ENCODE measurements at places on chromosomes 13 and 19.

DNA sequence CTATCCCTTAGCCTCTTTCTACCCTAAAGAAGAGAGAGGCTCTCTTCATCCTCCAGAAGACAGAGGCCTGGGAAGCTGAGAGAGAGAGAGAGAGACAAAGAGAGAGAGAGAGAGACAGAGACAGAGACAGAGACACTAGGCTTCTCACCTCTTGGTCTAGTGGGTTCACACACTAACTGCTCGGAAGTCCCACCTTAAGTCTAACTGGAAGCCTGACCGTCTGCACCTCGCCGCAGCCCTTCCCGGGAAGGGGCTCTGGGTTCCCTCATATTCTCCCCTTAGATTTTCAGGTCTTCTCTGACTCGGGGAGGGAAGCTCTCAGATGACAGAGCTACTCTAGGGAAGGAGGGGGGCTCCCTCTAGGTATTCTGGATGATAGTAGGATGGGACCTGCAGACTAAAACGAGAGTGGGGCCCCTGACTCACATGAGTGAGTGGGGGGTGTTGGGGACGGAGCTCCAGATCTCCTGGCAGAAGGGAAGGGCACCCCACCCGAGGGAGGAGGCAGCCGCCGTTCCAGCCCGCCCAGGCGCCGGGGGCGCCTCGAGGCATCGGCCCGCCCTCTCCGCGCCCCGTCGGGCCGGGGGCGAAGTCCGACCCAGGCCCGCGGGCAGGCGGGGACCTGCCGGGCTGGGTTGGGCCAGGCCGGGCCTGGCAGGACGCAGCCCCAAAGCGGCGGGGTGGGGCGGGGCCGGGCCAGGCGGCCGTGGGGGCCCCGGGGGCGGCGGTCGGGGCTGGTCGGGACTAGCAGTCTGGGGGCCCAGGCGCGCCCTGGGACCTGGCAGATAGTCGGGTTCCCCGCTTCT lies 2.0 kb upstream of the JUNB start:
- DNase-seq = no peak

DNA sequence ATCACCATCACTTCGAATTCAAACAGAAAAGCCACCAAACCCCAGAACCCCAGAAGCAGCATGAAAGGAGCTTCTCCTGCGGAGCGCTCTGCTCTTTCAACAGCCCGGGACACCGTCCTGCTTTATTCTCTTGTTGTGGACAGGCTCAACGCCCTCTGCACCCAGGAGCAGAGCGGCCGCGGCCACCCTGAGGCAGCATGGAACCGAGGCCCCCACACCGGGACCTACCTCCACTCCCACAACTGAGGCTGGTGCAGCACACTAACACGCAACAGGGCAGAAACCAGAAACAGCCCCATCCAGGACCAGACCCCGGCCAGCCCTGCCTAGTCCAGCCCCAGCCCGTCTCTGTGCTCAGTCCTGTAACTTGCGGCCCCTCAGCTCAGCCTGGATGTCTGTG lies 7.2 kb downstream of the AP3D1 start:
- DNase-seq = no peak

DNA sequence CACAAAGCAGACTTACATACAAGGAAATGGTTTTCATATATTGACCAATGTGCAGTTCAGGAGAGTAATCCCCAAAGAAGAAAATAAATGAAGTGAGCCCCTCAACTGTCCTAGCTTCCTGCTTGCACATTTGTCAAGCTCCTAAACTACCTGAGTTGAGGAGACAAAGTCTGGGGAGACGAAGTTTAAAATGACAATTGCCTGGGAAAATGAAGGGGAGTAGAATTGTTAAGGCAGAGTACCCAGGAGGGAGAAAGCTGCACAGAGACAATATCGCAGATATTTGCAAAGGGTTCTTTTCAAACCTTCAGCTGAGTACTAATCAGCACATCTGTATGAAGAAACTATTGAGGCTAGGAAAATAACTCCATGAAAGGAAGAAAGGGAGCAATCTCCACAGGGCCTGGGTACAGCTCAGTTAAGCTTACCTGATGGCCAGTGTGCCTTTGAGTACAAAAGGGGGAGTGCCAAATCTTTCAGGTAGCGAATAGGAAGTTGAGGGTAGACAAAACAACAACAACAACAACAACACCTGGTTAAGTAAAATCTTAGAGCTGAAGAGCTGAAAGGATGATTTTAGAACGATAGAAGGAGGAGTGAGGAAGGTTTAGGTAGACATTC lies 1700.1 kb upstream of the PRR20A start:
- DNase-seq = no peak

DNA sequence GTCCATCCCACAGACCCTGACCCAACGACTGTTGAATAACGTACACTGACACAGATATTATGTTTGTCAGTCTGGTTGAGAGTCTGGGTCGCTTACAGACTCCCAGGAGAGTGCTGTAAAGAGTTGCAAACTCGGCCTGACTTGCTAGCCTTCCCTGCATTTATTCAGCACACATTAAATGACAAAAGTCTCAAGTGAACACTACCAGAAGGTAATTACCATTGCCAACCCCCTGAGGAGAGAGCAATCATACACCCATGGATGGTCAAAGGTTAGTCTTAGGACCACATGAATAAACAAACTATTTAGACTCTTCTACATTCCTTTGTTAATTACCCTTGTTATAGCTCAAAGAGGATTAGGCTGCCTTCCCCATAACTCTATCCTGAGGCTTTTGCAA lies 1048.6 kb downstream of the PCDH17 start:
- DNase-seq = no peak

- no peak for DNase-seq
Observed at GRCh38 chr13:97938706-97939475, 14.6 kb upstream of the IPO5 start.

DNA sequence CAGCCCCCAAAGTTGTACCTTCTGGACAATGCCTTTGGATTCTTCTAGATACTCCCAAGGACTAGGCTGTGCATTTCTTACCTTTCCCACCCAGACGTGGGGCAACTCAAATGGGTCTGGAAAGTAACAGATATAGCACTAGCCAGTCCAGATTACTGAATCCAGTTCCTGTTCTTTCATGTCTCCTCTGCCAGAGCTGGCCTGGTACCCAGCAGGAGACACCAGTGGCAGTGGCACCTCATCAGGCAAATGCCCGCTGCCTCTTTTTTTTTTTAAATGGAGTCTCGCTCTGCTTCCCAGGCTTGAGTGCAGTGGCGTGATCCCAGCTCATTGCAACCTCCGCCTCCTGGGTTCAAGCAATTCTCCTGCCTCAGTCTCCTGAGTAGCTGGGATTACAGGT lies 43.2 kb downstream of the N4BP2L2 start:
- no peak for DNase-seq

DNA sequence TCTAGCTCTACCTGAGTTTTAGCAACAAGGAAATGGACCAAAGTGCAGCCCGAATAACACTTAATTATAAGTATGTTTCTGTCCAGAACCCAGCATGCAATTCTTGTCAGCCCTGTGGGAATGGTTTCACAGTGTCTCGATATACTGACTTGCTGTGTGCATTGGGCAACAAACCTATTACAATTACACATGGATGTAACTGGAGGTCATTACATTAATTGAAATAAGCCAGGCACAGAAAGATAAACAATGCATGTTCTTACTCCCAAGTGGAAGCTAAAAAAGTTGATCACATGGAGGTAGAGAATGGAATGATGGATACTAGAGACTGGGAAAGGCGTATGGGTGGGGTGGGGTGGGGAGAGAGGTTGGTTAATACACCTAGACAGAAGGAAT lies 5.1 kb upstream of the CYP2S1 start:
- DNase-seq = no peak

DNA sequence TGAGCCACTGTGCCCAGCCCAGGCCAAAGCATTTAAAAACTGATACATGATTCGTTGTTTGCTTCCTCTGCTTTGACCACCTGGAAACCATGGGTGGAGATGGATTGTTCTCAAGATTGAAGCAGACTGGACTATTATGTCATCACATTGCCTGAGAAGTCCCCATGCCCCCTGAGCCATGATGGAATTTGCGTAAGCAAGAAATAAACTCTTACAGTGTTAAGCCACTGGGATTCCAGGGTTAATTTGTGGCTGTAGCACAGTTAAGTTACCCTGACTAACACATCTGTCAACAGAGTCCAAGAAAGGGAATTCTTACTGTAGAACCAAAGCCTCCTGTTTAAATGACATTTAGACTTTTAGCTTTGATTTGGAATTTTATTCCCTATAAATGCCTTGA lies 19.4 kb upstream of the DHRS12 start:
- no peak for DNase-seq

- no peak for DNase-seq
Observed at GRCh38 chr19:12703046-12703445, 6.6 kb upstream of the FBXW9 start.

- DNase-seq = no peak
Observed at GRCh38 chr19:5786593-5787408, 2.3 kb upstream of the PRR22 start.

GRCh38 chr13:85592211-85592610 lies 207.0 kb downstream of the SLITRK6 start:
- no peak for DNase-seq

GRCh38 chr19:28045621-28046020 lies 1167.3 kb downstream of the UQCRFS1 start:
- DNase-seq = no peak

DNA sequence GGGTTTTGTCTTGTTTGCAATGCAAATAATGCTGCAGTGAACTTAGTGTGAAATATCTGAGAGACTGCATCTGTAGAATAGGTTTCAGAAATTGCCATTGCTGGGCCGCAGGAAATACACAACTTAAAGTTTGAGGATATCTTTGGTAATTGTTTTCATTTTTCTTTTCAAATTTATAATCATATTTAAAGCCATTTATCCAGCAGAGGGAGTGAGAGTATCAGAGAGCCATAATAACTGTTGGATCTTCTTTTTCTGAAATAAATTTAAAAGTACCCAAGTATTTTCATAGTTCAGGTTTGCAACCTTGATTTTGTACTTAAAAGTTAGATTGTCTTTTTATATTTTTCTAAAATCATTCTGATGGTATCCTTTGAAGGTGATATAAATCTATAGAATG lies 99.4 kb downstream of the ZMYM2 start:
- no peak for DNase-seq

- DNase-seq = no peak
Observed at GRCh38 chr19:12574036-12574435, 22.8 kb upstream of the ZNF564 start.

DNA sequence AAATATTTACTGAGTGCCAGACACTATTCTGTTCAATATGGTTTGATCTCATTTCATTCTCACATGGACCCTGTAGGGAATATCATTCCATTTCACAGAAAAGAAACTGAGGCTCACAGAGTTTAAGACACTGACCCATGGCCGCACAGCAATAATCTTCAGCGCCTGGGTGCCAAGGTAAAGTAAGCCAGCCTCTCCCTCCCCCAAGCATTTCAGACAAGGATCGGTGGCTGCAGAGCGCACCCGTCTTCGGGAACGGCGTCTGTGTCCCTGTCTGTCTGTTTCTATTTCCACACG lies 4.3 kb upstream of the PDE4A start:
- no peak for DNase-seq

GRCh38 chr13:81207636-81208035 lies 866.7 kb upstream of the SPRY2 start:
- no peak for DNase-seq

DNA sequence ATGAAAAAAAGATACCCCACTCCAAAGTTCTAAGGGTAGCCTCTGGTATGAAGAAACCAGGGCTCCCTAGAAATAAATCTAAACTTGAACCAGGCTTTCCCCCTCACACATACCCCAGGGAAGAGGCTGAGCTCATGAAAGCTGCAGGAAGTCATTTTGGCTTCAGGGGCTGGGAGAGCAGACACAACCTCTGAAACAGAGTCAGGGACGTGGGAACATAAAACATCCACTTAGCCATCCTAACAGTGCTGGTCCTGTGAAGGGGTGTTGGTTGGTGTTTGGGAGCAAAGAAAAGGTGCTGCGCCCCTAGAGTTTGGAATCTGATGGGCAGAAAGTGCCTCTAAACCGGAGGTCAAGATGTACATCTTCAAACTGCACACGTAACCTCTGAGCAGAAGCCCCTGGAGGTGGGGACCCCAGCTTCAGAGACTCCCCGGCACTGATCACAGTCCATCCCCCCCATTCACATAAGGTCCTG lies 15.8 kb downstream of the RAB3D start:
- no peak for DNase-seq

GRCh38 chr13:63696055-63696454 lies 2280.4 kb upstream of the PCDH20 start:
- no peak for DNase-seq

DNA sequence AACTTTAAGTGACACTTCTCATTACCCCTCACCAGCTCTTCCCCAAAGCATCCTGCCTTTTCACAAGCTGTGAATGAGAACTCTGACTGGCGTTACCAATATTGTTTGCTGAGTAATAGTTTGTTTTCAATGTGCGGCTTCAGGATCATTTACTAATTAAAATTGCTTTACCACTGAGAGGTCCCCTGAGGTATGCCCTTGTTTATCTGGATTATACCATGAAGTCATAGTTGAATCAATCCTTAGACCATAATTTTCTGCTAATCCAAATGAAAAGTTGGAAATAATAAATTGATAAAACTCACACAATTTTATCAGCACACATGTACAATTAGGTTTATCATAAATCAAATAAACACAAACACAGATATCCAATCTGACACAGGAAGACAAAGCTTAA lies 568.8 kb downstream of the PCDH9 start:
- no peak for DNase-seq

DNA sequence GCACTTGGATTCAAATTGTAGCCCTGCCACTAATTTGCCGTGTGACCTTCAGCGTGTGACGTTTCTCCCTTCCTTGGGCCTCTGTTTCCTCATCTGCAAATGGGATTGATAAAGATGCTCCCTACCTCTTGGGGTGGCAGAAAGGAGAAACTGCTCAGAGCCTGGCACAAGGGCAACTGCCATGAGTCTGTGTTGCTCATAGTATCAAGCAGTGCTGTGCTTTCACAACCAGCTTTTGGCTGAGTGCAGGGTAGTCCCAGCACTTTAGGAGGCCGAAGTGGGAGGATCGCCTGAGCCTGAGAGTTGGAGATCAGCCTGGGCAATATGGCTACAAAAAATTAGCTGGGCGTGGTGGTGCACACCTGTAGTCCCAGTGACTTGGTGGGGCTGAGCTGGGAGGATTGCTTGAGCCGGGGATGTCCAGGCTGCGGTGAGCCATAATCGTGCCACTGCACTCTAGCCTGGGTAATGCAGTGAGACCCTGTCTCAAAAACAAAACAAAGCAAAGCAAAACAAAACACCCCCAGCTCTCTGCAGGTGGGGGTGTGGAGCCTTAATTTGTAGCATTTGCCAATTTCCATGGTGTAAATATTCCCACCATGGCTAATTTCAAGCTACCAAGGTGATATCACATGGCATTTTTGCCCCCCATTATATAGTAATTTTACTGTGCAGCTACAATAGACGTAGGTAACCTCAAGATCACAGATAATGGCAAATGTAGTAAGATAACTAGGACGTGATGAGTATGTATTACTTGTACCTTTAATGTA lies 1.6 kb upstream of the MARK4 start:
- DNase-seq = no peak

- DNase-seq = no peak
Observed at GRCh38 chr13:31859571-31859970, 120.2 kb downstream of the RXFP2 start.
